ENCODE measurements at places on chromosomes 2 and 18.

DNA sequence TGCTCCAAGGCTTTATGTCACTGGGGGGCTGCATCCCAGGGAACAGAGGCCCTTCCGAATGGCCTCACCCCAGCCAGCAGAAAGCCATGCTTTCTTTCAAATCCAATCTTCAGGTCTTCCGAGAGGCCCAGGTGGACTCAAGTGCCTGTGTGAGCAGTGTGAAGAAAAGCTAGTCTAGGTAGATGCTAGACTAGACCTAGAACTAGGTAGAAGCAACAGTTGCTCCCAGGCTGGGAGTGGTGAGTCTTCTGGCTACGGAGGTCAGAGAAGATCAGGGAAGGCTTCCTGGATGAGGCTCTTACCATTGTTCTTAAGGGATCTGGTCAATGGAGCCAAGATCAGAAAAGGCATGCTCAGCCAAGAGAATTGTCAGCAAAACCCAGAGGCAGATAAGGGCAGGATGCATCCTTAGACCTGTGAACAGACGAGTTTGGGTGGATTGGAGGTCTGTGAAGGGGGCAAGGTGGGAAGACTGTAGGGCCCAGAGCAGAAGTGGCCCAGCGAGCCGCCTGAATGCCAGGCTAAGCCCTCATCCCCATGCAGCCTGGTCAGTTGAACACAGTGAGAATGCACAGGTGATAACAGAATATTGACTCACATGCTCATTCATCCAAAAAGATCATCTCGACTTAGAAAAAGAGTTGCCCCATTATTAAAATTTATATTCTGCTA, 110.8 kb downstream of the SMAD7 start:
- no peak for DNase-seq

GRCh38 chr2:102037681-102038080, 45.9 kb downstream of the IL1R2 start:
- no peak for DNase-seq

DNA sequence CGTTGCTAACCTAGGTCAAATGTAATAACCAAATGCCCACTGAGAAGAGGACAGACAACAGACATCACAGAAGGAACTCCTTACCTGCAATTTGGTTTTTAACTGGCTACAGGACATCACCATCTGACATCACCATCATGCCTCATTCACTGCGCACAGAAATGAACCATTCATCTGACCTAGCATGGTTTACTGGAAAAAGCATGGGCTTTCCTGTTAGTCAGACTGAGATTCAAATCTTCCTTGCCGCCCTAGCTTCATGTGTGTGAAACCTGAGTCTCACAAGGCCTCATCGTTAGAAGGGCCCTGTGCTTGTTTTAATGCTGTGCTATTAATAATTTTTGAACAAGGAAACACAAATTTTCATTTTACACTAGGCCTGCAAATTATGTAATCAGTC, 1.1 kb upstream of the HIBCH start:
- DNase-seq: peak; percentile 89

- no peak for DNase-seq
Measured at GRCh38 chr2:130799295-130799694, 37.4 kb upstream of the ARHGEF4 start.

GRCh38 chr2:116754381-116755101, 1060.0 kb upstream of the DDX18 start:
- DNase-seq: no peak

- no peak for DNase-seq
Measured at GRCh38 chr18:11533942-11534496, 75.4 kb upstream of the SLC35G4 start.

DNA sequence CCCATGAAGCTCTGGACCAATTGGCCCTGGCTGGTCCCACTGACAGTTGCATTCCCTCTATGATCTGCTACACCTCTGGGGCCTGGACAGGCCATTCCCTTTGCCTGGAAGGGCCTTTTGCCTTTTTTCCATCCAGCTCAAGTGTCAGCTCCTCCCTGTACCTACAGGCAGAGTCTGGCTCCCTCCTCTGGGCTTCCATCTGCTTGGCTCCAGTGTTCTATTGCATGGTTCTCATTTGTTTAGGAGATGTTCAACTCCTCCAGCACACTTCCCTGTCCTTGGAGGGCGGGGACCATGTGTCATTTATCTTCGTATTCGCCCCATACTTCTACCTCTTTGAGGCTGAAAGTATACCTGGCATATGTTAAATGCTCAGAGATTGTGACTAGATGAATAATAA, 61.1 kb downstream of the PRKCE start:
- no peak for DNase-seq

DNA sequence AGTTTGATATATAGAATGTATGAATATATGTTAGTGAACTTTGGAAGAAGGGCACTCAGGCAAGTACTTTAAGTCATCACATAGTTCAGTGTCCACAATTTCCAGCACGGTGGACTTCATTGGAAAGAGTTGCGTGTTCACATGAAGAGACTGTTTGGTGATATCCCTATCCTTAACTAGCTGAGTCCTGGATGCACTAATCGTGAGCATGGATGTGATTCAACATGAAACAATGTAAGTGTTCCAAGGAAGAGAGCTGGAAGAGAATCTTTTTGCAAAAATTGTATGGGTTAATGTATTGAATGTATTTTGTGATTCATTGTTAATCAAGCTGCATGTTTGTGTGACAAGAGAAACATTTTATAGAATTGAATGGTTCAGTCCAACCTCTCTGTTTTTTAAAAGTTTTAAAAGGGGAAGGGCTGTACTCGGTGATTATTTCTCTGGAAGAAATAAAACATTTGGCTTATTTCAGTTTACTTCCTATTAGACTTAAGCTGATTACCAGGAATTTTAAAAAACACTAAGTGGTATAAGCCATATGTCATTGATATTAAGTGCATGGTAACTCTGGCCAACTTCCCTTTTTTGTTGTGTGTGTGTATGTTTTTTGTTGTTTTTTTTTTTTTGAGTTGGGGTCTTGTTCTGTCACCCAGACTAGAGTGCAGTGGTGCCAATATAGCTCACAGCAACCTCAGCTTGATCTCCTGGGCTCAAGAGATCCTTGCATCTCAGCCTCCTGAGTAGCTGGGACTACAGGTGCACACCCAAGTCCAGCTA, 8.6 kb downstream of the XRCC5 start:
- no peak for DNase-seq

- DNase-seq: peak; percentile 93
Measured at GRCh38 chr2:54570925-54571694, 115.0 kb downstream of the SPTBN1 start.

GRCh38 chr2:134268265-134268664, 14.4 kb downstream of the MGAT5 start:
- no peak for DNase-seq

DNA sequence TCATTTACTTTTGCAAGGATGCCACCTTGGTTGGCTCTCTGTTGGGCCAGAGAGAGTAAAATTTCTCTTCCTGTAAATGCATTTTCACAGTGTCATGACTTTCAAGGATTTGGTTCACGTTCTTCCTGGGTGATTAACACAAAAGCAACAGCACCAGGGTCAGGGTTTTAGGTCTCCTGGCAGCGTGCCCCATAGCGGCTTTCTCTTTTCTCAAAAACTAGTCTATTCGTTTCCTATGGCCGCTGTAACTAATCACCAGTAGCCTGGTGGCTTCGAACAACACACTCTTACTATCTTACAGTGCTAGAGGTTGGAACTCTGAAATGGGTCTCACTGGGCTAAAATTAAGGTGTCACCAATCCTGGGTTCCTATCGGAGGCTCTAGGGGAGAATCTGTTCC, 56.3 kb upstream of the ACMSD start:
- DNase-seq: no peak

All from activated CD4-positive, alpha-beta T cell treated with anti-CD3 and anti-CD28 coated beads, Interleukin-10, Interleukin-2, amounts not matched to agents 100 ng/mL and 50 ng/mL, durations not matched to agents 16 hours and 8 hours (primary cell).